Activated CD4-positive, alpha-beta T cell treated with anti-CD3 and anti-CD28 coated beads for 4 hours (primary cell): ENCODE measurements at places on chromosomes 3 and 15.

GRCh38 chr15:29596266-29596665 lies 226.0 kb downstream of the TJP1 start:
- DNase-seq = no peak

GRCh38 chr15:80308002-80308401 lies 56.0 kb upstream of the CTXND1 start:
- no peak for DNase-seq

DNA sequence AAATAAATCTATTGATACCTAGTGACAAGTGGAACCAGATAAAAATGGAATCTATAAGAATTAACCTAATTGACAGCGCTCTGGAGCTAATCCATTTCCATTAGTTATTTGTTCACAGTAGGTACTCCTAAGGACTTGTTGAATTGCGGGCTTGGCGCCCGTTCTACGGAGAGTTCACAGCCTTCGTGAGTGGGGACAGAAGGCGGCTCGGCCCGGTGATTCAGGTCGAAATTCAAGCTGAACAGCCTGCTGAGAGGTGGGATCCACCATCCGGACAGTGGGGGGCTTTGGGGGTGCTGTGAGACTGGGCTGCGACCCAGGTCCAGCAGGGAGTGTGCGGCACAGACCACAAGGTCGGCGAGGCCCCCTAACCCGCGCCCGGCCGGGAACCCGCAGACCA lies 779 bp upstream of the CTNNB1 start:
- DNase-seq = no peak

DNA sequence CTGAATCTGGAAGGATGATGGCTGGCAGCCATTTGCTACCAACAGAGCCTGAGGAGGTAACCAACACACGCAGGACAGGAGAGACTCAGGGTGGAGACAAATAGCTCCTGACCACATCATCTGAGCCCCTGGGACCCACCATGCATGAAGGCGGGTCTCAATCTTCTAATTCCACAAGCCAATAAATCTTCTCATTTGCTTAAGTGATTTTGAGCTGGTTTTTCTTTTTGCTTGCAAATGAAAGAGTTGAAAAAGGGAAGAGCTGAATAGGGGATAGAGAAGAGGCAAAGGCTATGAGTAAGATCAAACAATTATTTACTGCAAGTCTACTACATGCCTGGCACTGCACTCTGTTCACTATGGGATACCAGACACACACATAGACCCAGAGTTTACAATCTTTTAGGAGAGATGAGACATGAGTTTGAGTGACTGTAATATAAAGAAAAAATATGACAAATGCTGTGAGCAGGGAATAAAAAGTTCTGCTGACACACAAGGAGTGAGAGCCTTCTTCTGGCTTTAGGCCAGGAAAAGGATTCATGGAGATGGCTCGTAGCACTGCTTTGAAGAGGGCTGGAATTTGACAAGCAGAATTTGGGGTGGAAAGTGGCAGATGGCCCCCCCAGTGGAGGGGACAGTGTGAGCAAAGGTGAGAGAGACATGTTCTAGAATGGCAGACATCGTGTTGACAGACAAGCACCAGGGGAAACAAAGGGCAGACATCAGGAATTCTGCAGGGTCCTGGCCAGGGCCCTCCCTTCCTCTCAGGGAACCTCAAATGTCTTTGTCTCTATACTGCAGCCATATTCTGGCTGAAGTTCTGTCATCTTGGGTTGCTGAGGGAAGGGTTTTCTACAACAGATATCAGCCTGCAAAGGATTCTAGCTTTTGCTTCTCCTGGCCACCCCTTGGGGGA lies 69.8 kb upstream of the WNT5A start:
- no peak for DNase-seq

DNA sequence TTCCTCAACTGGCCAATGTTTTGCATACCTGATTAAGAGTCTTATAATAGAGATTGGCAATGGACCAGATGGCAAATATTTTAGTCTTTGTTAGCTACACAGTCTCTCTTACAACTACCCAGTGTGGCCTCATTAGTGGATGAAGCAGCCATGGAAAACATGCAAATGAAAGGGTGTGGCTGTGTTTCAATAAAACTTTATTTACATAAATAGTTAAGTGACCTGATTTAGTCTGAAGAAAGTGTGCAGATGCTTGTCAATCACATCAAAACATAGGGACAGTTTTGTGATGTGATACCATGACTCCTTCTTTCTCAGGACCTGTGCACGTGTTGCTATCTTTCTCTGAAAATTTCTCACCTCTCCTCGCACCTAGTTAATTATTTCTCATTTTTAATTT lies 309.8 kb upstream of the GRM7 start:
- DNase-seq = no peak

- peak; percentile 34 for DNase-seq
Observed at GRCh38 chr15:42919799-42920518, 619 bp downstream of the TTBK2 start.

DNA sequence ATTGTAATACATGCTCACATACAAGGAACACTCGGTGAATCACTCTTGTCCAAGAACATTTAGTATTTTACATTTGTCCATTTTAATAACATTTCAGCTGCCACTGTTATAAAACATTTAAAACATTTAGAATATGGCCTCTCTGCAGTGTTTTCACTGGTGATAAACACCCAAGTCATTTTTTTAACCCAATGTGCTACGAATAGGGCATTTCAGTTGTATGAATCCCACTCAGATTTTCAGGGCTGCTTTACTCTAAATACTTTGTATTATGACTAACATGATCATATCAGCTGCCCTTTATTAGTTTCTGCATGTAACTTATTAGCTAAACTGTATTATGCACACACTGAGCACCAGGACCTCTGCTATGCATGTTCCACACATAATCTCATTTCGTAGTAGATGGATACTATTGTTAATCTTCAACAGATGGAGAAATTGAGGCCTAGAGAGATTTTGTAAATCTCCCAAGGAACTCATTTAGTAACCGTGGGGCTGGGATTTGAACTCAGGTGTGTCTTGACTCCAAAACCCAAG lies 148.6 kb upstream of the CDIN1 start:
- no peak for DNase-seq

GRCh38 chr3:58333206-58334012 lies 717 bp downstream of the PXK start:
- peak; percentile 25 for DNase-seq

DNA sequence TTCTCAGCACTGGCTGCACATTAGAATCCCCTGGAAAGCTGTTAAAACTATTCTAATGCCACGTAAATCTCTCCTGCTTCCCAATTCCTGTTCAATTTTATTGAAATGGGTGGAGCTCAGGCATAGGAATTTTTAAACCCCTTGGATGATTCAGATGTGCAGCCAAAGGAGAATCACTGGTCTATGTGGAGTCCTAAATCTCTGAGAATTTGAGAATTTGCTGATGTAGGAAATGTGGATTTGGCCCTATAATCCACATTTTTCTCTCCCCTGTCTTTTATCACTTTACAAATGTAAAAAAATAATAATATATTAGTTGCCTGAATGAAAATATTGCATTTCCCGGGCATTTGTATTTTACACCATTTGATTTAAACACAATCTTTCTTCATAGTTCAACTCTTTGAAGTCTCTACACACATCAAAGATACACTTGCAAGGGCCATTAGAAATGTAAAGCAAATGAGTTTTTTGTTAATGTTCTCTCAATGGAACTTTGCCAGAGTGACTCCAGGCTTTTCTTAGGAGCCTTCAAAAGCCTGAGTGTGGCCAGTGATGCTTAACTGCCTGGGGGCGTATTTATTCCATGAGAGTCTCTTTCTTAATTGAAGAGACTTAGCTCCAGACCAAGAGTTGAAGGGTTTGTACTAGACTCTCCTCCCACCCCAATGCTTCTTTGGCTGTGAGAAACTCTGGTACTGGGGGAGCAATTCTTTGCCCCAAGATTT lies 48.8 kb upstream of the PTX3 start:
- no peak for DNase-seq

- no peak for DNase-seq
Observed at GRCh38 chr3:121836064-121836463, 1.1 kb downstream of the EAF2 start.

GRCh38 chr3:101950510-101950909 lies 101.2 kb downstream of the NFKBIZ start:
- no peak for DNase-seq

DNA sequence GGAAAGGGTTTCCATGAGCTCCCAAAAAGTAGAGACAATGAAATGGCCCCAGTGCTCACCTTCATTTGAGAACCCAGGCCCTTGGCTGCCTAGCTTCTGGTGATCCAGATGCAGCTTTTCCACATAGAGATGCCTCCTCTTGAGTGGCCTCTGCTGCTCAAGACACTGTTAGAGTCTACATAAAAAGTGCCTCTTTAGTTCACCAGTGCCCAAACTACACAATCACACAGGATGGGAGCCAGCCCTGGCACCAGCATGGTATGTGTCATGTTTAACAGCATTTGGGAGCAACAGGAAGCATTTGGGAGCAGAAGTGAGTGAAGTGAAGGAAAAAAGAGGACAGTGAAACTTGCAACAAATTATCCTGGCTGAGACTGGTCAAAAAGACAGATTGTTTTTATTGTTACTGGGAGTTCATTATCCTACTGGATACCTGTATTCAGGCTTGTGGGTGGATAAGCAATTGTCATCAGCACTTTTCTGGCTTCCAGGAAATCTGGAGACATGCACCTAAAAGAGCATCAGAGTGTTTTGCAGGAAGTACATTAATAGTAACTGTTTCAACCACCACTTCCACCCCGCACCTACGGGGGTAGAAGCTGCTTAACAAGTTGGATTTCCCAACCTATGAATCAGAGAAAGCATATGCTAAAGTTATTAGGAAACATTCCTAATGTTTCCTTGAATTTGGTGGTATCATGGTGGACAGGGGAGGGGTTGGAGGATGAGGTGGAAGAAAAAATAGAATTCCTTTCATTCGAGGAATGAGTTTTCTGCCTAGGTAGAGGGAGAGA lies 416.2 kb downstream of the IGSF11 start:
- DNase-seq = no peak

DNA sequence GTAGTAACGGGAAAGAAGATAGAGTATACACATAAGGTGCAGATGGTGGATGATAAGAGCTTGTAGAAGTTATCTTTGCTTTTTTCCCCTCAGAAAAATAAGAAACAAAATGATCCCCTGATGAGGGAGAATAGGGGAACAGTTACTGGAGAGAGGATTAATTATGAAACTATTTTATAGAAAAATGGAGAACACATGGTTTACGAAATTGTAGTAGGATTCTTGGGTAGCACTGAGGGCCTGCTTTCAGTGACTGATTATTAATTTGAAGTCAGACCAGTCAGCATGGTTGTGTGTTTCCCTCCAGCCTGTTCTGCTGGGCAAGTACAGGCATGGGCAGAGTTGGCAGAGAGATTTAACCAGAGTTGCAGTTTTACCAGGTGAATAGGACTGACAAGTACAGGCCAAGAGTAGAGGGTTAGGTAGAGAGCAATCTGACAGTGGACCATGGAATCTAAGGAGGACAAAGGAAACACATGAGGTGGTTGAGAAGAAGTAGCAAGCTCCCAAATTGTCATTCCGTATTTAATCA lies 5.9 kb downstream of the SLC49A4 start:
- no peak for DNase-seq

GRCh38 chr3:143795874-143796273 lies 52.4 kb downstream of the SLC9A9 start:
- no peak for DNase-seq

- no peak for DNase-seq
Observed at GRCh38 chr3:74173090-74173489, 441.4 kb downstream of the CNTN3 start.

- no peak for DNase-seq
Observed at GRCh38 chr15:77468896-77469295, 48.2 kb downstream of the HMG20A start.

- no peak for DNase-seq
Observed at GRCh38 chr15:25470230-25470629, 31.4 kb upstream of the UBE3A start.

- DNase-seq = no peak
Observed at GRCh38 chr3:179452176-179452564, 900 bp upstream of the GNB4 start.

- DNase-seq = no peak
Observed at GRCh38 chr15:43100971-43101370, 4.9 kb downstream of the UBR1 start.

- no peak for DNase-seq
Observed at GRCh38 chr3:8851703-8852102, 82.3 kb upstream of the OXTR start.

GRCh38 chr15:75371486-75371885 lies 3.1 kb upstream of the MAN2C1 start:
- no peak for DNase-seq
